Mammary microvascular endothelial cell (primary cell): ENCODE measurements at places on chromosomes 7 and 10. TPM values are rescaled to one million over a fixed set of nuclear protein-coding genes. Genes with fewer than 3 reads are reported as not detected.

The MET gene
- total RNA-seq: 36.4 and 37.9 TPM in 2 replicates

The RAB19 gene
- not detected in 2 replicates for total RNA-seq

The TMEM176B gene
- total RNA-seq: not detected in 2 replicates

The SFRP4 gene
- total RNA-seq: 0.33 TPM in 1 of 2 replicates, not detected in the other

The PODXL gene
- 415 and 461 TPM in 2 replicates for total RNA-seq

The ACSL5 gene
- total RNA-seq: 64.3 and 64.8 TPM in 2 replicates

The OR6V1 gene
- not detected in 2 replicates for total RNA-seq

The EPHB6 gene
- 0.15 TPM in 1 of 2 replicates, not detected in the other for total RNA-seq

The H2BK1 gene
- total RNA-seq: not detected in 2 replicates

The ZNF488 gene
- total RNA-seq: 0.07 and 0.15 TPM in 2 replicates

The NPTX2 gene
- total RNA-seq: 0.49 and 0.60 TPM in 2 replicates

The KLF14 gene
- not detected in 2 replicates for total RNA-seq

The CFAP46 gene
- total RNA-seq: 0.20 and 0.25 TPM in 2 replicates

The PRF1 gene
- total RNA-seq: not detected in 2 replicates

The LHPP gene
- 5.1 and 6.3 TPM in 2 replicates for total RNA-seq

The ZSCAN25 gene
- total RNA-seq: 6.7 and 16.0 TPM in 2 replicates

The LIPA gene
- total RNA-seq: 49.4 and 54.9 TPM in 2 replicates

The MRLN gene
- total RNA-seq: not detected in 2 replicates

The SMO gene
- total RNA-seq: 8.5 and 9.1 TPM in 2 replicates

The PSD gene
- not detected in 2 replicates for total RNA-seq

The RARRES2 gene
- total RNA-seq: not detected in 2 replicates

The MTG1 gene
- 33.1 and 38.0 TPM in 2 replicates for total RNA-seq

The IFIT1B gene
- 0.34 TPM in 1 of 2 replicates, not detected in the other for total RNA-seq

The HECTD2 gene
- total RNA-seq: 2.5 and 2.9 TPM in 2 replicates

The HOXA9 gene
- 16.2 and 24.6 TPM in 2 replicates for total RNA-seq

The CCNY gene
- total RNA-seq: 50.8 and 73.6 TPM in 2 replicates

The CTTNBP2 gene
- total RNA-seq: 0.27 TPM in 1 of 2 replicates, not detected in the other

The CDK14 gene
- total RNA-seq: 4.7 and 11.4 TPM in 2 replicates

The CALHM3 gene
- total RNA-seq: not detected in 2 replicates

The ZP3 gene
- 0.59 and 0.60 TPM in 2 replicates for total RNA-seq

The VIM gene
- 6,184 and 6,269 TPM in 2 replicates for total RNA-seq

The SLC4A2 gene
- 123 and 130 TPM in 2 replicates for total RNA-seq

The ZNF138 gene
- 2.3 and 2.8 TPM in 2 replicates for total RNA-seq

The PLXNA4 gene
- total RNA-seq: 2.2 and 3.7 TPM in 2 replicates

The PNLIPRP3 gene
- not detected in 2 replicates for total RNA-seq

The TMEM178B gene
- not detected in 2 replicates for total RNA-seq

The FAM25G gene
- not detected in 2 replicates for total RNA-seq

The LRRC18 gene
- total RNA-seq: not detected in 2 replicates

The SEC23IP gene
- 22.5 and 25.9 TPM in 2 replicates for total RNA-seq

The KCND2 gene
- total RNA-seq: 0.05 TPM in 1 of 2 replicates, not detected in the other
